Pons (tissue), 1 donor: ENCODE measurements at places on chromosomes 5 and 9.

DNA sequence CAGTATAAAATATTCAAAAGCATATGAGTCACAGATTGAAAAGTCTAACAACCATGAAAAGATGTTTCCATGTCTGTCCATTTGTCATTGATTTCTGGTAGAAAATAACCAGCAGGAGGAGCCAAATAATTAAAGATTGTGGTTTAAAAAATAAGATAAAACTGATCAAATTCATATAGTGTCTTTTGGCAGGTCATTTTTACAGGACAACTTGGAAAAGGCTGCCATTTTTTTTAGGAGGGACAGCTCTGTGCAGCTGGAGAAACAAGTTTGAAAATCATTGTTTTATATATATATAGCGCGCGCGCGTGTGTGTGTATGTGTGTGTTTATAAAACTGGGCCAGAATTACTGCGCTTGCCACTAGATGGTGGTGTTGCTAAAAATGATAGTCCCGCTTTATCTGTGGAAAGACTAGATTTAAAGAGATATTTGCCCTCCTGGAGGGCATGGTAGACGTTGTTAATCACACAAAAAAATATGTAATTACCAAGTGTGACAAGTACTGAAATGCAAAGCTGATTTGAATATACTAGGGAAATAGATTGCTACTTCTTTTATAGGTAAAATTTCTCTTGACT, 1.3 kb upstream of the TRMO start:
- DNase-seq, result peak; percentile 96

DNA sequence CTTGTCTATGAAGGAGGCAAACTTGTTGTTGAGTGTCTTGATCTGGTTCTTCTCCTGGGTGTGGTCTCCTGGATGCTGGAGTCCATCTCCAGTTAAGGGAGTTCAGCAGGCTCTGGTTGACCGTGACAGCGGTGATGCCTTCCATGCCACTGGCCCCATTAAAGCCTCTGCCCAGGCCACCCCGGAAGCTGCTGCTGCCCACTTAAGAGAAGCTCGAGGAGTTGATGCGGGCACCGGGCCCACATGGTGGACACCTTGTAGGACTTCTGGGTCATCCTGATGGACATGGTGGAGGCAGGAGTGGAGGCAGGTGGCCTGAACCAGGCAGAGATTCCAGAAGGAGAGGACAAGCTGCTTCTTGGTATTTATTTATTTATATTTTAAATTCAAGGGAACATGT, 44.7 kb upstream of the DEPDC1B start:
- no peak for DNase-seq

- no peak for DNase-seq
These were observed 6.5 kb downstream of the ANKRA2 start for GRCh38 chr5:73558950-73559349.

GRCh38 chr5:96110300-96110699, 148.6 kb upstream of the ELL2 start:
- DNase-seq, result no peak

- DNase-seq, result peak; percentile 65
These were observed 344.0 kb downstream of the PTPRD start for GRCh38 chr9:10268531-10269485.

- DNase-seq, result peak; percentile 84
These were observed 182.8 kb upstream of the SLC27A6 start for GRCh38 chr5:128782446-128782845.
